ENCODE measurements at places on chromosomes 13 and 19.

GRCh38 chr19:45782820-45783785 lies 813 bp upstream of the DMPK start:
- DNase-seq, result no peak

GRCh38 chr13:83498045-83498444 lies 384.2 kb downstream of the SLITRK1 start:
- no peak for DNase-seq

DNA sequence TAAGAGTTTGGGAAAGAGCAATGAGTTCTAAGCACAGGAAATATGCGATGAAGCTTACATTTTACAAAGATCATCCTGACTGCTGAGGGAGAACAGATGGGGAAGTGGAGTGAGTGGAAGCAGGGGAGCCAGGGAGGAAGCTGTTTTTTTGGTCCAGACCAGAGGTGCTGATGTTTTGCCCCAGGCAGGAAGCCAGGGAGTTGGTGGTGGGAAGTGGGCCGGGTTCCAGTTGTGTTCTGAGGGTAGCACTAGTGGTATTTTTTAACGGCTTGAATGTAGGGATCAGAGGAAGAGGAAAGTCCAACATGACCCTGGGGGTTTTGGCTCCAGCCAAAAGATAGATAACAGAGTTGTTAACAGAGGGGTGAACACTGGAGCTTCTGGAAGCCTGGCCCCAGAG lies 20.7 kb upstream of the OLFM4 start:
- DNase-seq, result no peak

DNA sequence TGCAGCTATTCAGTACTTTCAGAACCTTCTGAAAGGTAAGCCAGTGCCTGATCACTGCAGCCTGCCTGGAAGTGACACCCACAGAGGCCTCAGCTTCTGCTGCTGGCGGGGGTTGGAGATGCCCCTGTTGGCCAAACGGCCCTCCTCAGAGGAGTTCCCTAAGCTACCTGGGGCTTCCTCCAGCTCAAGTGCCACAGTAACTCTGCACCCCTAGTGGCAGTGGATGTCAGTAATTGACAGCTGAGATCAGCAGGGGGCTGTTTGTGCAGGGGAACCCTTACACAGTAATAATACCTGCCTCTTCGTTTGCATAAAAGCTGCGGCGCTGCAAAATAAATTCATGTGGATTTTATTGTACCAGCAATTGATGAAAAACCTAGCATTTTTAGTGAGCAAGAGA lies 28.9 kb downstream of the TDRD12 start:
- DNase-seq, result no peak

- DNase-seq, result no peak
Measured at GRCh38 chr19:31610018-31610417, 260.8 kb upstream of the TSHZ3 start.
